Renal cortex interstitium (tissue), 15 donors: ENCODE measurements at places on chromosomes 2 and 18.

GRCh38 chr2:147646818-147647468 is 197.9 kb upstream of the ACVR2A start:
- no peak for DNase-seq

DNA sequence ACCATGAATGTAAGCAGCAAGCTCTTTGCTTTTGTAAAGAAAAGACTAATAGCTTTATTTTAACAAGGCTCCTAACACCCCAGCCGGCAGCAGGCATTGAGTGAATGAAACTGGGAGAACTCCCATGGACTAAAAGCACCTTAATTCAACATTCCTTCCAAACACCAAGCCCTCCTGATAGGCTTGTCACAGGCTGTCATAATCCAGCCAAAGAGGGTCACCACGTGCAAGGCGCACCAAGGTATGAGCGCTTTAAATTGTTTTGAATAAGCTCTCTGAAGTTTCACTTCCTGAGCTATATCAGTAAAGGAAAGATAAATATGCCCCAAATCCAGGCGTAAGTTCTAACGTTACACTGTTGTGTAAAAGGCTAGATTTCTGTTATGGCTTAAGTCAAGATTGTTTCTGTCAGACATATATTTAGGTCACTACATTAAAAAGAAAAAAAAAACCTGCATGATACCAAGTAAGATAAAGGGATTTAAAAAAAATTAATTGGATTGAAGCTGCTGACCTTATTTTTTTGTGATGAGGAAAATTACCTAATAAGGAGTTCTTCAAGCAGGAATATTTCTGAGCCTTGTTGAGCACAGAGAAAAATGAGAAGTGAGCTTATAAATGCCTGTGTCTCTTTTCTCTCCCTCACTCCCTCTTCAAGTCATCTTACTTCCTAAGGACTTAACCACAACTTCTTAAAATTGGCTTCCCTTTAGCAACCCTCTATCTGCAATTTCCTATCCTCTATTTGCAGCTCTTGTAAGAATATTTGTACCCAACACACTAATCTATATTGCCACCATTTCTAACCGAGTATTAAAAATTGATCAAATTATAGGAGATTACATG is 136.1 kb upstream of the NRP2 start:
- DNase-seq = no peak

- no peak for DNase-seq
Observed at GRCh38 chr2:2698182-2699120, 367.4 kb upstream of the MYT1L start.

DNA sequence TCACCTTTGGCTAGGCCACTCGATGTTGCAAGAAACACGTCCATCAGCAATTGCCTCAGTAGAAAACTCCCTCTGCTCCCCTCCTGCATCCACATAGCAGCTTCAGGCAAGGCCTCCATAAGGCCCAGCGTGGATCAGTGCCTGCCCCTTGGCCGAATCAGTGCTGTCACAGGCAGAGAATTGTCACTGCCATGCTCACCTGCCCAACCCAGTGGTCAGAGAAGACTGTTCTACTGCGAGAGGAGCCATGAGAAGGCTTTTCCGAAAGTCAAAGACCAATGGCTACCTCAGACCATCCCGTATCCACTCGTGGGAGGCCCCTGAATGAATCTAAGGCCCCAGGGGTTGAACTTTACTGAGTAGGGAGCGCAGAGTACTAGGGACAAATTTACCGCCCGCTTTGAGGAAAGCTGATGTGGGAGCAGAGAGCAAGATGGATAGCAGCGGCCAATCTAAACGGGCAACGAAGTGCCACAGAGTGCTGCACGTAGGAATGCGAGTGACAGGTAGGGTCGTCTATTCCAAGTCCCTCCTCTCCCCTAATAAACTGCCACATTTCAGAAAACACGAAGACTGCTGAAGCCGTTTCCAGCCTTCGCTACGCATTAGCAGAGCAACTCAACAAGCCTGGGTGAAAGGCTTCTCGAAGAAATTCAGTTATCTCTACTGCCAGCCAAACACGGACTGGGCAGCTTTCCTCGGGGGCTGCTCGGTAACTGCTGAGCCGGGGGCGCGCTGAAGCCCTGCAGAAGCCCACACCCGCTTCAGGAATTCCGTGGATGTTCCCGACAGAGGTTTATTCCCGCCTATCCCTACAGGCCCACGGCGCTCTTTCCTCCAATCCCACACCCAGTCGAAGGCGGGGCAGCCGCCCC is 968 bp upstream of the RALBP1 start:
- no peak for DNase-seq

DNA sequence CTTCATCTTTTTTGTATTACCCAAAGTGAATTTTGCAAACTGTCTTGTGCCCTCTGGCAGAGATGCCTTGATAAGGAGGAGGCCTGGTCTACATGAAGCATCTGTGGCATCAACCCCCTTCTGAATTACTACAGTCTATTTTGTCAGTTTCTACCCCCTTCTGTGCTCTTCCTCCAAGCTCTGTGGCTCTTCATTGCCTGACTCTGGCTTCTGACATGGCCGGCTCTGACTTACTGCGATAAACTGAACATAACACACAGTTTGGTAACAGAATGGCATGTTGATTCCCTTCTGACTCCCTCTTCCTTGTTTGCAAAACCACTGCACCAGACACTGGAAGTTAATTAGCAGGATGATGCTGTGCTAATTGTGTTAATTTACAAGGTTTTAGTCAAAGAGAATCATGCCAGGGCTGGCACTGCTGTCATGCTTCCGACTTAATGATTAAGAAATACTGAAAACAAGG is 122.5 kb downstream of the FIGN start:
- DNase-seq = no peak

- DNase-seq = no peak
Observed at GRCh38 chr2:191637182-191638078, 40.5 kb upstream of the NABP1 start.
